Fibroblast of skin of abdomen (primary cell): ENCODE measurements at places on chromosomes 16 and 17.

DNA sequence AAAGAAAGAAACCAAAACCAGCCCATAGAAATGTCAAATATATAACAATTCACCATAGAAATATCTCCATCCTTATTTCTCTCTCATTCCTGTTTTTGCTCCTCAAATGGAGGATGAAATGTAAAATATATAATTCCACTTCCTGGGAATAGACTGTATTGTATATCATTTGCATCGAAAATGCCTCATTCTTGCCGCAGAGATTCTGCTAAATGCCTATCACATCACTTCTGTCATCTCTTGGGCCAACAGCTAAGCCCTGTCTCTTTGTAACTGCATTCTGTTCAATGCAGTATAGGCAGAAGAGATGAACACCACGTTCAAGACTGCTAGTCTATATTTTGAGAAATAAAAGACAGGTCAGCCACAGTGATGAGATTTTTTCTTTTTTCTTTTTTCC lies 956.3 kb upstream of the SOX9 start:
- no peak for DNase-seq

DNA sequence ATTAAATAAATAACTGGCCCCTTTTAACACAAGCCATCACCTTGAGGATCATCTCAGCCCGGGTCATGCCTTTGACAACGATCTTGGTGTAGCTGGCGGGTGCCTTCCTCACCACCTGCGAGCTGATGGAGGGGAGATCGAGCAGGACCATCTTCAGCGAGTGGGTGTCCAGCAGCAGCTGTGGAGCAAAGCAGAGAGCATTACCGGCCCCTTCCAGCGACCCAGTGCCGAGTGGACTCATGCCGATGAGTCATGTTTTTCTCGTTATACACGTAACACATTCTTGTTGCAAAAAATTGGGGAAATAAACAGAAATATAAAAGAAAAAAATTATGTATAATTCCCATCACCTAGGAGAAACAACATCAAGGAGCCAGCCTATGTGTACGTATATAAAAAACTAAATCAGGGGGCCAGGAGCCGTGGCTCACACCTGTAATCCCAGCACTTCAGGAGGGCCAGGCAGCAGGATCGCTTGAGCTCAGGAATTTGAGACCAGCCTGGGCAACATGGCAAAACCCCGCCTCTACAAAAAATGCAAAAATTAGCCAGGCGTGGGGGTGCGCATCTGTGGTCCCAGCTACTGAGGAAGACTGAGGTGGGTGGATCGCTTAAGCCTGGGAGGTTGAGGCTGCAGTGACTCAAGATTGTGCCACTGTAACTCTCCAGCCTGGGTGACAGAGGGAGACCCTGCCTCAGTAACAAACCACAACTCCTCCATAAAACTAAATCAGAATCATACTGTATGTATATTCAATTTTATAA lies 169.1 kb upstream of the RPH3AL start:
- no peak for DNase-seq

DNA sequence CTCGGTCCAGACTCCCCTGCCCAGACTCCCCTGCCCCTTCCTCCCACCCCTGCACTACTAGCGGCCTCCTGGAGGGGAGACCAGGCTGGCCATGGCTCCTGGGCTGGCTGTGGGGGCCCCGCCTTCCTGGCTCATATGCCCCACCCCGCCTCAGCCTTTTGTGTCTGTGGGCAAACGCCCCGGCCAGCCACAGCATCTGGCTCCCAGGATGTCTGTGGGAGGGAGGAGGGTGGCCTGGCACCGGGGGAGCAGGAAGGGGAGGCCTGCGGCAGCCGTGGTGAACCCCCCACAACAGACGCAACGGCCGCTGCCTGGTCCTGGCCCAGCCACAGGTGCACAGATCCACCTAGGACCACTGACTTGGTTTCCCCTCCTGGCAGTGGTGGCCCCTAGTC lies 32.9 kb downstream of the BAHCC1 start:
- no peak for DNase-seq

- no peak for DNase-seq
Observed at GRCh38 chr17:15453782-15454181, 13.6 kb downstream of the CDRT4 start.

DNA sequence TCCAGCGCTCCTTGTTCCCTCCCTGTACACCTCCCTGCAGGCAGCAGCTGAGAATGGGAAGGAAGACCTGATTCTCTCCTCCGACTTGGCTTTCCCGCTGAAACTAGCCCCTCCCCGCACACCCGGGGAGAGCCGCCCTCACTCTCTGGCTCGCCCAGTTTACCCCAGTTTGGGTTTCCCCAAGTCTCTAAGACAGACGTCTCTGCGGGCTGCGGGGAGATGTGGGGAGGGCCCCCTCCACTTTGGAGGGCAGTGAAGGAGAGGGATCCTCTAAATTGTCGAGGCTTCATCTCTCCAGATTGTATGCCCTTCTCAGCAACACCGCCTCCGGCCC lies 797 bp downstream of the GRB7 start:
- no peak for DNase-seq

- no peak for DNase-seq
Observed at GRCh38 chr16:66662445-66663194, 33.9 kb downstream of the CMTM4 start.

- DNase-seq, result peak; percentile 38
Observed at GRCh38 chr17:79391376-79392233, 219.2 kb downstream of the RBFOX3 start.

- peak; percentile 70 for DNase-seq
Observed at GRCh38 chr17:76527430-76528111, 9.9 kb downstream of the CYGB start.

- DNase-seq, result no peak
Observed at GRCh38 chr16:88456356-88457292, 3.5 kb downstream of the ZFPM1 start.

DNA sequence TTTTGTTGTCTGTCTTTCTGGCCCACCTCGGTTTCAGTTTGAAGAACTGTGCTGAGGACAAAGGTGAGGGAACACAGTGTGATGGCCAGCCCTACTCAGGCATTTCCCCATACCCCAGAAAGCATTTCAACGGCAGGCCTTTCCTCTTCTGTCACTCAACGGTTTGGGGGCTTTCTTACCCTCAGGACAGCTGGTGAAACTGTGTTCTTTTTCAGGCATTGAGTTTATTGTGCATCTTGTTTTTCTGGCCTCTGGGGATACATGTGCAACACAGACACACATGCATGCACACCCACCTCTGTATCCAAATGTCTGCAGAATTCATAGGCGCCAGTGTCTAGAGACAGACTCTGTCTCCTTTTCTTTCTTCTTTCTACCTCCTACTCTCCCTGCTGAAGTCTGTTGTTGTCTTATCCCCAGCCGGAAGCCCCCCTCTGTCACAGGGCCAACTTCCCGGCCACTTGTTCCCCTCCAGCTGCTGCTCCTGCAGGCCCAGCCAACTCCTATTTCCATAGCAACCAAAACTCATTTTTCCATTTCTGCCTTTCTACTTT lies 17.0 kb downstream of the CHD9 start:
- no peak for DNase-seq

DNA sequence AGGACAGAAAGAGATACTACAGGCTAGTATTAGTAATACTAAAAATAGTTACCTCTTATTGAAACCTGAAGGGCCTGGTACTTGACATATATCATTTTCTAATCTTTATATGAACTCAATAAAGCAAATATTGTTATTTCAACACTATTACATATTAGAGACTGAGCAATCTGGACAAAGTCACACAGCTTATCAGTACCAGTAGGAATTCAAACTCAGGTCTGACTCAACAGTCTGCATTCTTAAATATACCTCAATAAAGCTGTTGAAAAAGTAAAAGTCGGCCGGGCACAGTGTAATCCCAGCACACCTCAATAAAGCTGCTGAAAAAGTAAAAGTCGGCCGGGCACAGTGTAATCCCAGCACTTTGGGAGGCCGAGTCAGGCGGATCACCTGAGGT lies 67.4 kb downstream of the KANSL1 start:
- DNase-seq, result no peak

DNA sequence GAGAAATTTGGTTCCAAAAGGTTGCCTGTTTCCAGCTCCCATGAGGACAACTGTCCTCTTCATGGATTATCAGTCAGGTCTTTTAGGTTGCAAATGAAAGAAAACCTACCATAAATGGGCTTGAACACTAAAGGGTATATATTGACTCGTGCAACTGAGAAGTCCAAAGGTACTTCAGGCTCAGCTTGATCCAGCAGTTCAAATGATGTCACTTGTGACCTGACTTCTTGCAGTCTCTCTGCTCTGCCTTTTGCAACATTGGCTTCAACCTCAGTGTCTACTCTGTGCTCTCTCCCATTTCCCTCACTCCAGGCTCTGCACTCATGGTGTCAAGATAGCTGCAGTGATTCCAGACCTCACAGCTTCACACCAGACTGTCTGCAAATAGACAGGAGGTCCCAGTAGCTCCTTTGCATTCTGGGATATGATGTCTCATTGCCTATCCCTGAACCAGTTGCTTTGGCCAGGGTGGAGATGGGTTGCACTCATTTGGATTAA lies 5.5 kb upstream of the CALB2 start:
- no peak for DNase-seq

DNA sequence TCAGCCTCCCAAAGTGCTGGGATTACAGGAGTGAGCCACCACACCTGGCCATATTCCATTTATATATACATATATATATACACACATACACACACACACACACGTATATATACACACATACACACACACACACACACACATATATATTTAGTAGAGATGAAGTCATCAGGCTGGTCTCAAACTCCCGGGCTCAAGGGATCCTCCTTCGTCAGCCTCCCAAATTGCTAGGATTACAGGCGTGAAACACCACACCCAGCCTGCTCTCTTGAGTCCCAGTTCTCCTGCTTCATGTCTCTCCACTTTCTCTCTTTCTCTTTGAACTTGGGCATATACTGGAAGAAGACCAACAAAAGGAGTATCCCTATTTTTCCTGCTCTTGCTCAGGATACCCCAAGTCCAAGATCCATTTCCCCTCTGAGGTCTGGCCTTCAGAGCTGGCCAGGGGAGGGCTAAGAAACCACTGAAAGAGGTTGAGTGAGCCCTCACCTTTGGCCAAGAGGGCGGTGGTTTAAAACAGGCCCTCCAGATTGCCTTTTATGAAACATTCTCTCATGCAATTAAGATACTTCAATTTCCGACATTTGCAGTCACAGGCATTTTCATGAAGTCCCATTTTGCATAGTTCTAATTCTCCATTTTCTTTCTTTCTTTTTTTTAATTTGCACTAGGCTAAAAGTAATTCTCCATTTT lies 37.9 kb downstream of the CIBAR2 start:
- no peak for DNase-seq

DNA sequence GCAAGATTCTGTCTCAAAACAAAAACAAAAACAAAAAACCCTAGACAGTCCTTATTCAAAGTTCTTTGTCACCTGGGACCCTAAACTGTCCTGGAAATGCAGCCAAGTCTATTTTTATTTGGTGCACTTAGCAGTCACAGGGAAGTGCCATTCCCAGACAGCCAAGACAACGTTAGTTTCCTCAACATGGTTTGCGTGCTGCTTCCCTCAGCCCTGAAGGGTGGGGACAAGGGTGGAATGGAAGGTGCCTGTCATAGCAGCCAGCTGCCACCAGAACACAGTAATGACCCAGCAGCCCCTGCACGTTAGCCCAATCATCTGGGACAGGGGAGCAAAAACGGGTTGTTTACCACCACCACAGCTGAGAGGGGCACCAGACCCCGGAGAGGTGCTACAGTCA lies 16.9 kb downstream of the CREBBP start:
- DNase-seq, result no peak

DNA sequence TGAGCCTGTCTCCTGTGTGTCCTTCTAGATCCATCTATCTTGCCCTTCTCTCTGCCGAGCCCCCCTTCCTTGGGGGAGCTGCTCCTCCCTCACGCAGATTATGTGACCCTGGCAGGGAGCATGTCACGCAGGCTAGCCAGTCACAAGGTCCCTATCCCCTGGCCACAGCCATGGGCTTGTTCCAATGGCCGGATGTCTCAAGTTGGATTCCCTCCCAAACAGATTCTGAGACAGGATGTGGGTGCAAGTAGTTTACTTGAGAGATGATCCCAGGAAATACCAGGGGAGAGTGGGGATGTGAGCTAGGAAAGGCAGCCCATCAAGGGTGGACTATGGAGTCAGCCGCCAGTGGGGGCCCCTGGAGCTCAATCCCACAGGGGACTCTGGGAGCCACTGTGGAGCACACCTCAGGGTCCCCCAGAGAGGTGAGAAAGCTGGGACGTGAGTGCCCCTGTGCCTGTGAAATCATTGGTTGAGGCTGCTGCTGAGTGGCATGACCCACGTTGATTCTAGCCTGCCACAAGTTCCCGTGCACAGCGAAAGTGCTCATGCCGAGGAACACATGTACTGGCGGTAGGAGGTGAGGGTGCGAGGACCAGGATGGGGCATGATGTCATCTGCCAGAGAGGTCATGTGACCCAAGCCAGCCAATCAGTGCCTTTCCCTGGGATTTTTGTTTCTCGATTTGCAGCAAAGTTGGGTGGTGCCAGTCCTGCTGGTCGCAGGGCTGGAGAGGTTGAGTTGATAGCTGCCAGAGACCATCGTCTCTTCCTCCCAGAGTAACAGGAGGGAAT lies 6.4 kb upstream of the CRISPLD2 start:
- DNase-seq, result no peak

- DNase-seq, result no peak
Observed at GRCh38 chr16:27582883-27583282, 32.9 kb downstream of the KATNIP start.

DNA sequence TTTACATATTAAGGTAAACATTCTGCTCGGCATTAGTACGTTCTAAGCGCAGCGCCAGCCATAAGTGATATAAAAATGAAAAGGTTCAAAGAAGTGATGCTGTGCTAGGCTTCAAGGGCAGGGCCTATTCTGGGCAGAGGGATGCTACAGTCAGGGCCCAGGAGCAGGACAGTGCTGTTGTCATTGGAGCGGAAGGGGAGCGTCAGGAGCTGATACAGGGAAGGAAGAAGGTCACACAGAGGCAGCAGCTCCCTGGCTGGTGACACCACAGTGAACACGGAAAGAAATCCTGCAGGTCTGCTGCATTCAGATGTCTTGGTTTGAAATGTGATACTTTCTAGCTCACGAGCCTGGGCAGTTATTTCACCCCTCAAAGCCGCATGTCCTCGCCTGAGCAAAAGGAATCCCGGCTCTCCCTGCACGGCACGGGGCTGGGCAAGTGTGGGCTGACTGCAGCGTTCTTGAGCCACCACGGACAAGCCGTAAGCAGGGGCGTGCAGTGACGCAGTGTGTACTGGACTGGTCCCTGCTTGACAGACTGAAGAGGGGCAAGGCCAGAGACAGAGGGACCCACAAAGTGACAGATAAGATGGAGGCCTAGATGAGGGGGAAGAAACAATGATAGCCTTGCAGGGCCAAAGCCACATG lies 41.1 kb downstream of the ZCCHC14 start:
- DNase-seq, result no peak

GRCh38 chr17:60640503-60640902 lies 37.1 kb upstream of the BCAS3 start:
- peak; percentile 12 for DNase-seq

DNA sequence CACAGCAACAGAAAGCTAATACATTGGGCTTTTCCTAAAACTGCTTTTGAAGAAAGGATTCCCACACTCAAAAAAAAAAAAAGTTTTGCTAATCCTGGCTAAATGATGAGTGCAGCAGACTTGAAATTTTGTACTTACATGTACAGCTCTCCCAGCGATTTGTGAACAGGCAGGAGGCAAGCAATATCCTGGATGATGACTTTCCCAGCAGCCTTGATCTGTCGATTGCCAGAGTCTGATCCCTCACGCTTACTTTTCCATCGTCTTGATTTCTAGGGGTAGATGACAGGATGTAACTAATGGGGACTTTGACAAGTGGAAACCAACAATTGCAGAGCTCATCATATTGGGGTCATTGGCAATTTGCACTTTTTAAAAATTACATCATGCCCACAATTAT lies 91.4 kb downstream of the WDR59 start:
- DNase-seq, result no peak

- no peak for DNase-seq
Observed at GRCh38 chr17:37212179-37212578, 163.6 kb upstream of the C17orf78 start.

GRCh38 chr16:81676066-81676882 lies 102.8 kb upstream of the PLCG2 start:
- DNase-seq, result no peak
